ENCODE measurements at places on chromosomes 7 and 10. TPM values are rescaled to one million over a fixed set of nuclear protein-coding genes. Genes with fewer than 3 reads are reported as not detected.

DNA sequence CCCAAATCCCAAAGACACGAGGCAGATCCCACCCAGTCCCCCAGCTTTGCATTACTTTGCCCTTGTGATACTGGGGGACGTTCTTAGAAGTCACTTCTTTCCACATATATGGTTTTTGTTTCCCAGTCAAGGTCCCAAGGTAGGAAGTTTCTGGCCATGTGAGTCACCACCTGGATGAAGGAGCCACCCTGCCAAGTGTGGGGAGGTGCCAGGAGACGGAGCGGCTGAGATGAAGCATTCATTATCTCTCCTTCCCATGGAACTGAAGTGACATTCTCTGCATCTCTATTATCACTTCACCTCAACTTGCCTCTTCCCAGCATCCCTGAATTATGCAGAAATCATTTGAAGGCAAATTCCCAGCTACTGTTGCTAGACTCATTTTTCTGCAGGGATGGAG, 136.2 kb upstream of the INSYN2A start:
- H3K4me3 ChIP-seq, result no peak overlapping the region
- H3K36me3 ChIP-seq, result no peaks in the 10 kb centered on the region
- DNase-seq, result no peak
- no peaks in the 10 kb centered on the region for H3K4me1 ChIP-seq
- no peaks in the 10 kb centered on the region for H3K27me3 ChIP-seq

GRCh38 chr10:82319562-82319961, 444.6 kb downstream of the NRG3 start:
- no peak for DNase-seq
- no peaks in the 10 kb centered on the region for H3K27me3 ChIP-seq
- H3K36me3 ChIP-seq, result no peaks in the 10 kb centered on the region
- H3K27ac ChIP-seq, result no peak overlapping the region

Gene TMEM196
- total RNA-seq, result not detected

Gene TBXAS1
- total RNA-seq, result not detected

- peak overlapping the region; percentile 97 for H3K27ac ChIP-seq
- H3K27me3 ChIP-seq, result no peaks in the 10 kb centered on the region
- peaks cover 68% of the 10 kb centered on the region for H3K4me1 ChIP-seq
- DNase-seq, result peak; percentile 95
Observed at GRCh38 chr10:126243971-126244370, 144.3 kb downstream of the ADAM12 start.

- H3K27ac ChIP-seq, result no peak overlapping the region
- no peak overlapping the region for H3K4me3 ChIP-seq
- DNase-seq, result no peak
- no peaks in the 10 kb centered on the region for H3K4me1 ChIP-seq
- no peaks in the 10 kb centered on the region for H3K27me3 ChIP-seq
Observed at GRCh38 chr10:121165276-121165675, 314.1 kb downstream of the WDR11 start.

GRCh38 chr10:73859428-73859783, 14.9 kb downstream of the CAMK2G start:
- no peaks in the 10 kb centered on the region for H3K27me3 ChIP-seq
- H3K27ac ChIP-seq, result no peak overlapping the region
- H3K4me3 ChIP-seq, result no peak overlapping the region
- DNase-seq, result no peak
- H3K36me3 ChIP-seq, result peaks cover 7% of the 10 kb centered on the region

Gene SLC26A5
- not detected for total RNA-seq

GRCh38 chr7:140390466-140391190, 7.7 kb downstream of the SLC37A3 start:
- no peaks in the 10 kb centered on the region for H3K27me3 ChIP-seq
- H3K4me1 ChIP-seq, result peaks cover 6% of the 10 kb centered on the region
- H3K4me3 ChIP-seq, result no peak overlapping the region
- peak; percentile 34 for DNase-seq
- no peak overlapping the region for H3K27ac ChIP-seq
- H3K36me3 ChIP-seq, result no peaks in the 10 kb centered on the region

Gene WIPF3
- not detected for total RNA-seq
